Left forelimb (tissue), 1 donor: ENCODE measurements at places on chromosomes 7 and 10.

- no peak for DNase-seq
Observed at GRCh38 chr7:84783141-84783778, 403.6 kb downstream of the SEMA3D start.

- DNase-seq: no peak
Observed at GRCh38 chr7:18901982-18902421, 215.4 kb downstream of the TWIST1 start.

DNA sequence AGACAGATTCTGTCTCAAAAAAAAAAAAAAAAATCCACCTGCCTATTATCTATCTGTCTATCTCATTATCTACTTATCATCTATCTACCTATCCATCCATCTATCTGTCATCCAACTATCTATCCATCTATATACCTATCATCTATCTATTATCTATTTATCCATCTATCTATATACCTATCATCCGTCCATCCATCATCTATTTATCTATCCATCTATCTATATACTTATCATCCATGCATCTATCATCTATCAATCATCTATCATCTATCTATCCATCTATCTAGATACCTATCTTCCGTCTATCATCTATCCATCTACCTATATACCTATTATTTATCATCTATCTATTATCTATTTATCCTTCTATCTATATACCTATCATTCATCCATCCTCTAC, 16.5 kb upstream of the TPST1 start:
- DNase-seq: no peak

DNA sequence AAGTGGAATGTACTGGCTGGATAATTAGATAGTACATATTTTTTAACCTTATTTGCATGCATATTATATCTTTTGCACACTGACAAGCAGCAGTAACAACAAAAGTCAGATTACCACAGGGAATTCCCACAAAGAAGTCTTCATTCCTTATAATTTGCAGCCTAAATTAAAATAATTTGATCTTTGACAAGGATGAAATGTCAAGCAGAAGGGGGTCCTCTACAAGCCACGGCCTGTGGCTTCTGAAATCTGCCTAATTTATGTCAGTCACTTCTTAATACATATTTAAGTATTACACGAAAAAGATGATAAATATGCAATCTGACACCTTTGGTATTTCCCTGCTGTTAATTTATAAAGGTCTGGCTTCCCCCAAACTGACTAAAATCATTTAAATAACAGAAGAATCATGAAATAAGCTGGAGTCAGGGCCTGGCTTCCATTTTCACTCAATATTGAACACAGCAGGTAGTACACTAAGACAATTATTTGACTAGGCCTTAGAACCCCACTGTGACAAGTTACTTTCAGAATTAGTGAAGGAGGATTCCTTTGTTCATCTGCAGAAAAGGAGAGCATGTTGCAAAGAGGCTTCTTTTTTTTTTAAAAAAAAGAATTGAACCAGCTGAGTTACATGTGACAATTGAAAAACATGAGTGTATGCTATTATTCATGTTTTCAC, 351.1 kb upstream of the ETV1 start:
- no peak for DNase-seq

- DNase-seq: no peak
Observed at GRCh38 chr10:7906128-7906527, 87.8 kb downstream of the TAF3 start.

GRCh38 chr10:6390213-6390845, 187.6 kb downstream of the PFKFB3 start:
- no peak for DNase-seq

- DNase-seq: no peak
Observed at GRCh38 chr7:44891372-44891771, 6.0 kb upstream of the PURB start.

GRCh38 chr10:71714592-71714991, 5.0 kb downstream of the C10orf105 start:
- DNase-seq: no peak

- DNase-seq: no peak
Observed at GRCh38 chr7:83410989-83411591, 237.8 kb downstream of the SEMA3E start.

DNA sequence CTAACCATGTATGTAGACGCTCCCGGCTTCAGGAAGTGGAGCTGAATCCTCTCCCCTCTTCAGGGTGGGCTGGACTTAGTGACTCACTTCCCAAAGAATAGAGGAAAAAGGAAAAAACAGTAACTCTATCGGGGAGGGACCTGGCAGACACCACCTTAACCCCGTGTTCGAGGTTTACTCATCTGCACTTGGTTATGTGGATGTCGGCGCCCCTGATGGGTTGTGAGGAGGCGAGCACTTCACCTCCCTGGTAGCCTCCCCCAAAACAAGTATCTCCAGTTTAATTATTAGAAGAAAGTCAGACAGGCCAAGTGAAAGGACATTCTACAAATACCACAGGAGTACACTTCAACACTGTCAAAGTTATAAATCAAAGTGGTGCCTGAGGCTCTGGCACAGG, 559.7 kb downstream of the TCERG1L start:
- DNase-seq: peak; percentile 14

- DNase-seq: no peak
Observed at GRCh38 chr7:79598351-79598750, 144.9 kb upstream of the MAGI2 start.

- DNase-seq: no peak
Observed at GRCh38 chr10:103715430-103715829, 139.9 kb downstream of the SH3PXD2A start.

DNA sequence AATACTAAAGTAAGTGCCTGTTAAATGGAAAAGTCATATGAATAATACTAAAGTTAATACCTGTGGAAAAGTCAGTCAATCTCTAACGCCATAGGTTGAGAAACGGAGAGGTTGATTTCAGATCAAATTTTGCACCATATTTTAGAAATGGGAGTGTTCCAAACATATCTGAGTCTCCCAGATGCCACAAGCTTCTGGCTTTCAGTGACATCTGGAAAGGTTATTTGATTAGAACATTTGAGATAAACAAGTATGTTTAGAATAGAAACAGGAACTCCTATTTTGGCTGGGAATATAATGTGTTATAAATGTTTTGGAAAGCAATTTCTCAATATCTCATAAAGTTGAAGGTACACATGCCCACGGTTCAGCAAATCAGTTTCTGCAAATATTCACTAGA, 5.8 kb downstream of the MACC1 start:
- no peak for DNase-seq
